Hematopoietic multipotent progenitor cell (in vitro differentiated cells): ENCODE measurements at places on chromosomes 3 and 15.

DNA sequence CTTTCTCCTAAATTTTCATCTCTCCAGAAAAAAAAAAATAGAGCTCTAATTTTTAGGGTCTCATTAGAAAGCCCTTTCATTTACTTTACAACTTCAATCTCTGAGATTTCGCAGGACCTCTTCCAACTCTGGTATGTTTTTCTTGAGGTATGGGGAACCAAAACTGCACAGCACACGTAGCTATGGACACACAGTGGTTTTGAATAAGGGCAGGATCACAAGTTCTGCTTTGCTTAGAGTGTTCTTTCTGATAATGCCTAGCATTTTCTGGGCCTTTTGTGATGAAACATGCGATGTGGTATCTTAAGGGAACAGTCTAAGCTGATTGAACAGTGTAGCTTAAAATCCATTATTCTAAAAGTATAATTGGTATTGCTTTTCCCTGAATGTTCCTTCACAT lies 25.3 kb downstream of the ZNF592 start:
- DNase-seq = no peak

- DNase-seq = no peak
Observed at GRCh38 chr3:40170395-40170794, 139.1 kb upstream of the EIF1B start.

DNA sequence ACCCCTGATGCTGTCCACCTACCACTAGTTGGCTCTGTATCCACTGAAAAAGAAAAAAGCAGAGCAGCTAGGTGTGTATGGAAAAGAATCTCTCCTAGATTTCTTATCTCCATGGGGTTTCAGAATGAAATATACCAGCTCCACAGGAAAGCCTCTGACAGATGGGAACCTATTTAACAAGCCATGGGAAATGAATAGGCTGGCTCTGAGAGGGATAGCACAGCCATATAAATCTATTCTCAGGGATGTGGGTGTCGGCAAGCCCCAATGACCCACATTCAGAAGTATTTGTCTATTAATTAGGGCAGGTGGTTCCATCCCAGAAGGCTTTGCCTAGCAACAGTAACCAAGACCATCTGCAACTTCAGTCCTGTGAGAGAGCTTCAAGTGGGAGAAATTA lies 694.1 kb downstream of the AGBL1 start:
- DNase-seq = no peak

DNA sequence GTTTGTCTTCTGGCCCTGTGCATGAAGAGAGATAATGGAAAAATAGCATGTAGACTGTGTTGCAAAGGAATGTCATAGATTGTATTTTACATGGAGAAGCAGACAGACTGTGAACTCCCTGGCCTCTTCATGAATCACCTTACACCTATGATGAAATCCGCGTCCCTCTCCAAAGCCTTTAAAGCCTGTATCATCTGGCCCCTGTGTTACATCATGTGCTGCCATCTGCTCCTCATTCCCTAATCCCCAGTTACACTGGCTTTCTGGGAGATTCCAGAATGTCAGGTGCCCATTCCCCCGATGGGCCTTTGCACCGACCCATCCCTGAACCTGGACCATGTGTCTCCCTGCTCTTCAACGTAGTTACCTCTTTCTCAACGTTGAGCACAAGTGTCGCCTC lies 190.8 kb downstream of the ADAMTSL3 start:
- no peak for DNase-seq

- DNase-seq = no peak
Observed at GRCh38 chr3:71616571-71617021, 33.1 kb upstream of the FOXP1 start.

DNA sequence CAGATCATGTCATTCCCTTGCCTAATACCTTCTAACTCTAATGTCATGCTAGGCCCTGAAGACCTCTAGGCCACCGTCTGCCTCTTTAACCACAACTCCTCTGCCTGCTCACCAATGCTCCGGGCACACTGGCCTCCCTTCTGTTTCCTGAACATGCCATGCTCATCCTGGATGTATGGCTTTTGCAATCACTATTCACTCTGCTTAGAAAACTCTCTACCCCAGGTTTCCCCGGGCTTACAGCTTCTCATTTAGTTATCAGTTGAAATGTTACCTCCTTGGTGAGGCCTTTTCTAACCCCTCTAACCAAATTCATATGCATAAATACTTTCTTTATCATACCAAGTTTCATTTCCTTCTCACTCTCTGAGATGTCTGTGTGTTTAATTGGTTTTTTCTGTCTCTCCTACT lies 727.8 kb upstream of the CFAP20DC start:
- DNase-seq = peak; percentile 86

GRCh38 chr15:39787479-39787878 lies 4.8 kb upstream of the FSIP1 start:
- DNase-seq = no peak

- no peak for DNase-seq
Observed at GRCh38 chr15:59879506-59880265, 124.4 kb upstream of the FOXB1 start.

GRCh38 chr15:79673416-79674123 lies 223.2 kb downstream of the MTHFS start:
- no peak for DNase-seq

GRCh38 chr15:37223089-37223488 lies 122.7 kb upstream of the MEIS2 start:
- DNase-seq = no peak

GRCh38 chr3:52846432-52846965 lies 11.7 kb upstream of the MUSTN1 start:
- no peak for DNase-seq

DNA sequence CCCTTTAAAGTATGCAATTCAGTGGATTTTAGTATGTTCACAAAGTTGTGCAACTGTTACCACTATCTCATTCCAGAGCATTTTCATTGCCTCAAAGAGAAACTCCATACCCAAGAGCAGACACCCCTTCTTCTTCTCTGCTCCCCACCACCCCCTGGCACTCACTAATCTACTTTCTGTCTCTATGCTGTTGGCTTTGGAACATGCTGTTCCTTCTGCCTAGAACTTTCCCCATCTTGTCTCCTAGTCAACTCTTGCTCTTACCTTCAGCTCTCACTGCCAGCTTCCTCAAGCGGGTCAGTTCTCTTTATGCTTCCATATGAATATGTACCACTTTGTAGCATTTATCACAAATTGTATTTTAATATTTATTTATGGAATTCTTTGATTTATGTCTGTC lies 50.1 kb downstream of the TYRO3 start:
- DNase-seq = no peak

GRCh38 chr3:23319366-23320312 lies 116.5 kb downstream of the UBE2E2 start:
- no peak for DNase-seq

DNA sequence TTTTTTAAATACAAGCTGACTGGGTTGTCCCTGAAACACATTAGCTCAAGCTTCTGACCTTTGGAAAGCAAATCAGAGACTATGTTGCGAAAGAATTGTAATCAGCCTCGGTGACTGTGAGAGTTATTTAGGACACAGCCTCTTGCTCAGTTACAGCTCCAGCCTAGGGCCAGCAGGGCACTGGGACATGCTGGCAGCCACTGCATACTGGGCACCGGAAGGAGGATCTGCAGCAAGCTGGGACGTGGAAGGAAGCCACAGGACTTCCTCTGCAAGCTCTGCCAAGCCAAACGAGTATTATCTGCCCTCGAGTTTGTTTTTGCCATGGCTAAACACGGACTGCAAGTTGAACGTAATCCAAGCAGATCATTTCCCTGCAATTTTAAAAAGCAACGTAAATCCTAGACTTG lies 24.4 kb upstream of the COPG1 start:
- DNase-seq = no peak

GRCh38 chr3:17535274-17535673 lies 207.2 kb downstream of the TBC1D5 start:
- DNase-seq = no peak

GRCh38 chr15:37891766-37892368 lies 42.6 kb upstream of the TMCO5A start:
- DNase-seq = peak; percentile 58

GRCh38 chr3:143977341-143978262 lies 6.0 kb downstream of the DIPK2A start:
- no peak for DNase-seq

GRCh38 chr3:141994856-141995255 lies 118.4 kb downstream of the ATP1B3 start:
- DNase-seq = no peak

GRCh38 chr3:143970773-143971358 lies 757 bp upstream of the DIPK2A start:
- peak; percentile 21 for DNase-seq

DNA sequence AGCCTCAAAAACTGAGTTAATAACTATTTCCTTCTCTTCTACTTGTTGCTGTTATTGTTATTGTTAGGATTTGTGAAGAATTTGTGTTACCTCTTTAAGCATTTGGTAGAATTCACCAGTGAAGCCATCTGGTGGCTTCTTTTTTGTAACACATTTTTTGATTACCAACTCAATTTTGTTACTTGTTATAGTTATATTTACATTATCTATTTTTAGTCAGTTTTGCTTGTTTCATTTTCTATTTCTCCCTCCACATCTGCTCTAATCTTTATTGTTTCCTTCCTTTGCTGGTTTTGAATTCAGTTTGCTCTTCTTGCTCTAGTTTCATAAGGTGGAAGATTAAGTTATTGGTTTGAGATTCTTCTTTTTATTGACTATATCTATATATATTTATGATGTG lies 3.7 kb upstream of the SLC9C1 start:
- DNase-seq = no peak

- peak; percentile 3 for DNase-seq
Observed at GRCh38 chr3:73056014-73056844, 5.2 kb upstream of the EBLN2 start.

DNA sequence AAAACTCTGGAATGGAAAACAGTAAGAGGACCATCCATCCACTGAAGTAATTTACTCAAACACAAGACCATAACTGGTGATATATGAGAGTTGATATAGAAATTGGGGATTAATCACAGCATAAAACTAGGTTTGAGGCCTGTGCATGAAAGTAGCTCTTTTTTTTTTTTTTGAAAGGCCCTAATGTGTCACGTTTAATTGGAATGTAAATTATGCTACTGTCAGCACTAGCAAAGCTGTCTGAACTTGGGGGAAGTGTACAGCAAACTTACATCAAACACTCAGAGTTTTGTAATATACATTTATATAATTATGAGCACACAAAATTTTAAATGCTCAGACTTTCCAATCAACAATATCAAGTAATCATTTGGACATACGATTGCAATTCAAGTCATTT lies 154.1 kb downstream of the GREM1 start:
- no peak for DNase-seq

GRCh38 chr3:115624029-115624741 lies 875 bp downstream of the GAP43 start:
- DNase-seq = no peak

GRCh38 chr15:90095521-90095959 lies 6.7 kb downstream of the IDH2 start:
- DNase-seq = no peak

GRCh38 chr3:197907196-197907595 lies 42.8 kb upstream of the RPL35A start:
- no peak for DNase-seq

GRCh38 chr3:106332884-106333283 lies 464.1 kb upstream of the CBLB start:
- no peak for DNase-seq

DNA sequence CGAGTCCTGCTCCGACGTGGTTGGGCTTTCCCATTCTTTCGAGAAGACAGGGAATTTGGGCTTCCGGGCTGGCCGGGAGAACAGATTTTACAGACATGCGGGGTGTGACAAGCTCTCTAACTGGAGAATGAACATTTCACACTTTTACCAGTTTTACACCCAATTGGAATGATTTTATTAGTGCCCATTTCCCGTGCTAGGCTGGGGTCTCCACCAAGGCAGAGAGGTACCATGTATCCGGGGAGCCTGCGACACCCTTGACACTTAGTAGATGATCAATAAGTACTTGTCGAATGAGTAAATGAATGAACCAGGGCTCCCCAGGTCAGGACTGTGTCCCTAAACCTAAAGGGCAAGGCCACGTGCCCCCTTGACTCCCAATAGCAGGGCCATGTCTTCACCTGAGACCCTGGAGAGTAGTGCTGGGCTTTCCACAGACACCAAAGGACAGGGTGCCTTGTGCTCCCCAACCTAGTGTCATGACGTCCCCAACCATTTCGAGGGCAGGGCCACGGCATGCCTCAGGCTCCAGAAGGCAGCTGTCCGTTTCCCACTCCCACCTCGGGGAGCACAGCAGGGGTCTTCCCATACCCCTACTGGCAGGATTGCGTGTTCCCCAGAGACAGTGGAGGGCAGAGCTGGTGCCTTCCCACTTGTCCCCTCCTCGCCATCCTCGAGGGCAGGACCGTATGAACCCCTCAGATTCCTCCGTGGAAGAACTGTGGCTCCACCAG lies 679 bp upstream of the MYD88 start:
- no peak for DNase-seq

DNA sequence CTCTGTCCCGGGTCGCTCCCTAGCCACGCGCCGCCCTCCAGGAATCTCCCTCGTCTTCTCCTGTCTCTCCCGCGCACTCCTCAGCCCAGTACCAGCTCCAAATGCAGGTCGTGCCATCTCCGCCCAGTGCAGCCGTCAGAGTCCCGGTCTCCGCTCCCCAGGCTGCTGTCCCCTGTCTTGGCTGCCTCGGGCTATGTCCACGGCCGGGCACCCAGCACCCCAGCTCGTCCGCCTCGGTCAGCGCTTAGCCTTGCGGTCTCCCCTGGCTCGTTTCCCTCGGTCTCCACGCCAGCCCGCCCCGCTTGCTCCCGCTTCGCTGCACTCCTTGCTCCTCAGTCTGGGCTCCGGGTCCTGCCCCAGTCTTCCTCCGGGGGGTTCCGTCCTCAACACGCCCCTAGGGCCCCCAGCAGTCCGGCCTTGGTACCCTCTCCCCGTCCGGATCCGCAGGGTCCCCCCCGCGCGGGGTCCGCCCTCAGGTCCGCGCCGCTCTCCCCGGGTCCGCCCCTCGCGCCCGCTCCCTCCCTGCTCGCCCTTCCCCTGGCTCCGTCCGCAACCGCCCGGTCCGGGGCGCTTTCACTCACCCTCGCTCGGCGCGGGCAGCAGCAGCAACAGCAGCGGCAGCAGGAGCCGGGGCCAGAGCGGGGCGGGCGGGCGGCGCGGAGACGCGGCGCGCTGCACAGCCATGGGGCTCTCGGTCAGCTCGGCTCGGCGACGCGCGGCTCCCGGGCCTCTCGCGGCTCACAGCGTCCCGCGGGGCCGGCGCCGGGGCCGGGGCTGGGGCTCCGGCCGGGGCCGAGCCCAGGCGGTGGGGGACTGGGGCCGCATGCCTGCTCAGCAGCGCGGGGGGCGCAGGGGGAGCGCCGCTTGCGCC lies 462 bp downstream of the IGDCC3 start:
- no peak for DNase-seq

- peak; percentile 95 for DNase-seq
Observed at GRCh38 chr3:133572158-133573053, 1.1 kb upstream of the CDV3 start.

- no peak for DNase-seq
Observed at GRCh38 chr3:122668930-122669730, 11.5 kb upstream of the PARP14 start.

GRCh38 chr3:71652781-71653413 lies 69.4 kb upstream of the FOXP1 start:
- DNase-seq = peak; percentile 73

GRCh38 chr3:76147846-76148245 lies 362.5 kb upstream of the ZNF717 start:
- no peak for DNase-seq
